Dermis blood vessel endothelial cell (primary cell): ENCODE measurements at places on chromosomes 2 and 18. TPM values are rescaled to one million over a fixed set of nuclear protein-coding genes. Genes with fewer than 3 reads are reported as not detected.

- no peak for DNase-seq
Observed at GRCh38 chr2:69151931-69152330, 139.0 kb downstream of the ANTXR1 start.

DNA sequence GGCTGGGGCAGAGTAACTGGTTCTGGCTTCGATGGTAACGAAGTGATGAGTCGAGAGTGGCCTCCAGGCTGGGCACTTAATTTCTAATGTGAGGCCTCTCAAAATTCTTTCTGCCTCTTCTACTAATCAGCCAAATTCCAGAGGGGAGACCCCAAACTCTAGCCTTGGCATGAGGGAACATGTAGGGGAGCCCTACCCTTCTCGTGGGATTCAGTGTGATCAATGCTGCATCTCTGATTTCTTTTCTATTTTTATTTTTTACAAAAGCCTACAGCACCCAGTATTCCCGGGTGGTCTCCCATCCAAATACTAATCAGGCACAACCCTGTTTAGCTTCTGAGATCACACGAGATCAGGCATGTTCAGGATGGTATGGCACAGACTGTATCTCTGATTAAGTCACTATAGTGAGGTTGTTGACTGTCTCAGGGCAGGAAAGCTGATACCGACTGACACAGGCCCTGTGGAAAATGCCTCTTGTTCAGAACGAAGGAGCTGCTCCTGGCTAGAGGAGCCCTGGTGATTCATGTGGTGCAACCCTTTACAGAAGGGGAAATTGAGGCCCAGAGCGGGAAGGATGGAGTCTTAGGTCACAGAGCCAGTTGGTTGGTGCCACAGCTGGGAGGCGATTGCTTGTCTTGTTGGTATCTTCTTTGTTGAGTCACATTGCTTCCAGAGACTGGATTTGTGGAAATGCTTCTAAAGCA is 126.3 kb upstream of the HS6ST1 start:
- no peak for DNase-seq

GRCh38 chr18:79260023-79260422 is 135.7 kb upstream of the NFATC1 start:
- DNase-seq: no peak

Gene CD28
- under 0.01 and 0.05 TPM in 2 replicates for total RNA-seq

- DNase-seq: no peak
Observed at GRCh38 chr2:69449906-69450305, 12.7 kb upstream of the NFU1 start.

DNA sequence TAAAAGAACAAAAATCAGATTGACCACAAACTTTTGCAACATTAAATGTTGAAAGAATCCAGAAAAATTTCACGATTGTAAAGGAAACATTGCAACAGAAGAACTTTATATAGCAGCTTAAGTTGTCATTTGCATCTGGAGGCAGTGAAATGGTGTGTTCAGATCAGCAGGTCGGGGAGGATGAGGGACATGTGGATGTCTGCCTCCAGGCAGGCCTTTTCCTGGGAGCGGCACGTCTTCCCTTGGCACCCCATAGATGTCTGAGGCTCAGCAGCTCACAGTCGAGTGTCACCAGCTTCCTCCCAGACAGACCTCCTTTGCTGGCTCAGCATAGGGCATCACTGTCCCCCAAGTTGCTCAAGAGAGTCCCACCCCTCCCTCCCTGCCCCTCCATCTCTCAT is 44.3 kb upstream of the ASB1 start:
- no peak for DNase-seq

Gene PRKAG3
- not detected in 2 replicates for total RNA-seq

DNA sequence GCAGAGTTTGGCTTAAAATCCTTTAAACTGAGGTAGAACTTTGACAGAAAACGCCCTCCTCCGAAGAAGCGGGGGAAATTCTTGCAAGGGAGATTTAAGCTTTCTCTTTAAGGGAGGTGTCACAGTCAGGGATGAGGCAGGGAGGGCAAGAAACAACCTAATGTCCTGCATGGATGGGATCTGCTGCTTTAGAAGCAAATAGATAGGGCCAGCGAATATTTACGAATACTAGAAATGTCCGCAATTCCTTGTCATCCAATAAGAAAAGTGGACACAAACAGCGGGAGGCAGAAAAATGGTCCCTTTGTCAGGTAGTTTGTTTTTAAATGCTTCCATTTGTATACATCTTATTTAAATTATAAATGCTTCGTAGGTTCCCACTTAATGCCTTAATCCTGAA is 12.0 kb downstream of the MEIS1 start:
- DNase-seq: no peak

- DNase-seq: no peak
Observed at GRCh38 chr18:31079973-31080372, 22.2 kb downstream of the DSC2 start.

Gene ASXL3
- total RNA-seq: 0.05 TPM in 1 of 2 replicates, not detected in the other

Gene MAP3K19
- total RNA-seq: not detected in 2 replicates

DNA sequence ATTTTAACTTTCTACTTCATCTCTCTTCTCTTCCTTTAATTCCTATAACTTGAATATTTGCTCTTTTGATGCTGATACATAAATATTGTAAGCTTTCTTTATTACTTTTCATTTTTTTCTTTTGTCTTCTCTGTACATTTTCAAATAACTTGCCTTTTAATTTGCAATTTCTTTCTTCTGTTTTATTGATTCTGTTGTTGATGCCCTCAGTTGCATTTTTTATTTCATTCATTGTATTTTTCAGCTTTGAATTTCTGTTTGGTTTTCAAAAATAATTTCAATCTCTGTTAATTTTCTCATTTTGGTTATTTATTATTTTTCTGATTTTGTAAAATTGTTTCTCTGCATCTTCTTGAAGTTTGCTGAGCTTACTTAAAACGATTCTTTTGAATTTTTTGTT is 47.0 kb downstream of the AQP4 start:
- DNase-seq: no peak

Gene DNAJC5G
- 0.93 and 2.7 TPM in 2 replicates for total RNA-seq

Gene ZC3H6
- total RNA-seq: 2.0 and 4.2 TPM in 2 replicates
